Fibroblast of the conjunctiva (primary cell): ENCODE measurements at places on chromosomes 4 and X.
A peak's percentile ranks its signal among the peaks of the same experiment; 100 is the strongest.

GRCh38 chr4:85431156-85431555 is 43.8 kb upstream of the ARHGAP24 start:
- no peak for DNase-seq

DNA sequence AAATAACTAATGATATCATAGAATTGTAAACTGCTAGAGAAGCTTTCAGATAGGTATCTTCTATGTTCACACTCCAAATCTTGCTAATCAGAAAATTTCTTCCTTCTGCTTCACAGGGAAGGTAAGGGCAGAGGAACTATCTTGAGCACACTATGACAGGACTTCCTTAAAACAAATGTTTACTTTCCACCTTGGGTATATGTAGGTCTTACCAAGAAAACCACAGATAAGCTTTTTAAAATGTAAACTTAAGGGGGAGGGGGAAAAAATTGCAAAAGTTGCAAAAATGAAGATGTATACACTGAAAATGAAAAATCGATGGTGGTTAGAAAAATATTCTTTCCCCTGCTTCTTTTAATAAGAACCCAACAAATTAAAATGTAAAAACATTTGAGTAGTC is 30.9 kb downstream of the YTHDC1 start:
- no peak for DNase-seq

- DNase-seq = no peak
These were observed 144.2 kb upstream of the PCDH18 start for GRCh38 chr4:137676357-137676998.

- no peak for DNase-seq
These were observed 2002.5 kb upstream of the TENM3 start for GRCh38 chr4:180240670-180241069.

DNA sequence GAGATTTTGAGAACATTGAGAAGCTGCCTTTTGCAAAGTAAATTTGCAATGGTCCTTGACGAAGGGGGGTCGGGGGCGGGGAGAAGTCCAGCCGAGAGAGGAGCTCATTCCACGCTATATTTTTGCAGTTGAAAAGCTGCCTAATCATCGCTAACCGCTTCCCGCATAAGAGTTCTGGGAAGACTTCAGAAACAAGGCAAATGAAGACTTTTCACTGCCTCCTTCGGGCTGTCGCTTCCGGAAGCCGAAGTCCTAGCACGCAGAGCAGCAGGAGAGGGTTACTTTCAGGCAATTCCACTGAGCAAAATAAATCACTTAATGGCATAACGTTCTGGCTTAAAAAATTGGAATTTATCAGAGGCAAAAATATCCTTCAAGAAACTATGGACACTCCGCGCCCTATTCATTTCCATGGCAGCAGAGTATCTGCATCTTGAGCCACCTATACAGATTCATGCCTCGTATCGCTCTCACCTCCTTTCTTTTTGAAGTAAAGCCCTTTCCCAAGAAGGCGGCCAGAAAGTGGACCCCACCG is 2.6 kb upstream of the LRAT start:
- no peak for DNase-seq

- peak; percentile 10 for DNase-seq
These were observed 93.9 kb downstream of the NXF2B start for GRCh38 chrX:102345916-102346315.

DNA sequence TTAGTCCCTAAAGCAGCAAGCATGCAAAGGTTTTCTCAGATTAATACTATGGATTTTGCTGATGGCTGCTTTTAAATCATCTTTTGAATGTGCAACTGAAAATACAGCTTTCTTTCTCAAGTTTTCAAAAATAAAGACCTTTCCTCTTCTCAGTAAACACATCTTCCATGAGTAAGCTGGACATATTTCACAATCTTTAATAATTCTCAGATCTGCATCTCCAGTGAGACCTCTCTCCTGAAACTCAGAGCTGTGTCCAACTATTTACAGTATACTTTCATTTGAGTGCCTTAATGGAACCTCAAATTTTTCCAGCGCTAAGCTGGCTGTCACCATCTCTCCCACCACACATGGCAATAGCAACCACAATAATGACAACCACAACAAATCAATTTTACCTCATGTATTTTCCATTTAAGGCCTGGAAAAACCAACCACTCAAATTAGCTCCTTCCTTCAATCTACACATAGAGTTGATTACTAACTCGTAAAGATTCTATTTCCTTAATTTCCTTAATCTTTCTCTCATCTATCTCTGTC is 192.4 kb upstream of the RPL34 start:
- no peak for DNase-seq

GRCh38 chr4:169963998-169964397 is 62.2 kb downstream of the MFAP3L start:
- no peak for DNase-seq

DNA sequence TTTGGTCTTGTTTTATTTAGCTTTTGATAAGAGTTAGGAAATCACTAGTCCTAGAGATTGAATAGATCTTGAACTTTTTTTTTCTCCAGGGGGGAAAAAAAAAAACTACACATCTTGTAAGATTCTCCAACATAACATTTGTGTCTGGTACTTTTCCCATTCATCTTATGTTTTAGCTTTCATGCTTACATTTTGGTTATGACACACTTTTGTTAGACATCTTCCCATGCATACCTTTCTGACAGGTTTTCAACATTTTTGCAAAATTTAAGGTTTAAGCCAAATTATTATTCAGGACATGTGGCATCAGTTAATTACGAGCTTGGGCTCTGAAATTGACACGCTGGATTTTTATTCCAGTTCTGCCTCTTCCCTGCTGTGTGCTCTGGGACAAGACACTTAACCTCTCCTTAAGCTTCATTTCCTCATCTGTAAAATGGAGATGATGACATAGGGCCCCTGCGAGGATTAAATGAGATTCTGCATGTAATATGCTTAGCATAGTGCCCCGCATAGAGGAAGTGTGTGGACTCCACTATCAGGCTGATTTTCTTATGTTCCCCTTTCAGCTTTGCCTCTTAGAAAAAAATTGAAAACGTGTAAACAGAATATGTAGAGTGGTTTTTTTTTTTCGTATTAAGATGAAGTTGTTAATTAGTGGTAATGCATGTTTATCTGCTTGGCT is 5.3 kb downstream of the KIT start:
- DNase-seq = no peak

DNA sequence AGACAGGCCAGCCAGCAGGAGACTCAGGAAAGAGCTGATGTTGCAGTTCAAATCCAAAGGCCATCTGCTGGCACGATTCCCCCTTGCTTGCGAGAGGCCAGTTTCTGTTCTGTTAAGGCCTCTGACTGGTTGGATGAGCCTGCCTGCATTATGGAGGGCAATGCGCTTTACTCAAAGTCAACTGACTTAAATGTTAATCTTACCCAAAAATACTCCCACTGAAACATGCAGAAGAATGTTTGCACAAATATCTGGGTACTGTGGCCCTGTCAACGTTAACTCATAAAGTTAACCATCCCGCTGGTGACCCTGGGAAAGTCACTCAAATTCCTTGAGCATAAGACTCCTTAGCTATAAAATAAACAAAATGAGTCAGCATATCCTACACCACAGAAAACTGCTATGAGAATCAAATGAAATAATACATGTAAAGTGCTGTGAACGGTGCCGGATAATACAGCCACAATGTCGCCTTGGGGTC is 326.4 kb downstream of the EVC2 start:
- no peak for DNase-seq

DNA sequence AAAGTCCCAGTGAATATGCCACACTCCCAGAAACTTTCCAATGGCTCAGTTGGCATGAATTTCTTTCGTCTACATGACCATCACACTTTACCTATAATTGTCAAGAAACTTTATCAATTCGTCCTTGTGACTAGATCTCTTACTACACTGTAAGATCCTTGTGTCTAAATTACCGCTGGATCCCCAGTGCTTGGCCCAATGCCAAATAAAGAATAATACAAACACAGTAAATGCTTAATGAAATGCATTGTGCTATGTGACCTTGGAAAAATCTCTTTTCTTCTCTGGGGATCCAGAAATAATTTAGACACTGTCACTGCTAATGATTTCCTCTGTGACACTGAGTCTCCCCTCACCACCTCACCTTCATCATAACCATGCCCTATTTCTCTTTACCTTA is 137.9 kb downstream of the VSIG4 start:
- DNase-seq = no peak

GRCh38 chrX:68238568-68238967 is 194.7 kb downstream of the OPHN1 start:
- no peak for DNase-seq

DNA sequence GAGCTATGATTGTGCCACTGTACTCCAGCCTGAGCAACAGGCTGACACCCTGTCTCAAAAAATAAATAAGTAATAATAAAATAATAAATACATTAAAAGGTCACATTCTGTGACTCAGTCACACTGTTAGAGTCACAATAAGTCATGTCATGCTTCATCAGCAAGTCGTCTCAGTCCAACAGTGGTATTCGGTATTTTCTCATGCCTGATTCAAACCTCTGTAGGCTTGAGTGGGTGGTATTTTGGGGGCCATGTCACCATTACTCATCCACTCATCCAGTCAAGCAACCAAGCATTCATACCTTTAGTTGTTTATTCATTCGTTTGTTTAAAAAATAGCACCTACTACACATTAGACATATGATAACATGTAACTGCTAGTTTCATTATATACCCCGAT is 46.9 kb downstream of the SUPT20HL2 start:
- no peak for DNase-seq

DNA sequence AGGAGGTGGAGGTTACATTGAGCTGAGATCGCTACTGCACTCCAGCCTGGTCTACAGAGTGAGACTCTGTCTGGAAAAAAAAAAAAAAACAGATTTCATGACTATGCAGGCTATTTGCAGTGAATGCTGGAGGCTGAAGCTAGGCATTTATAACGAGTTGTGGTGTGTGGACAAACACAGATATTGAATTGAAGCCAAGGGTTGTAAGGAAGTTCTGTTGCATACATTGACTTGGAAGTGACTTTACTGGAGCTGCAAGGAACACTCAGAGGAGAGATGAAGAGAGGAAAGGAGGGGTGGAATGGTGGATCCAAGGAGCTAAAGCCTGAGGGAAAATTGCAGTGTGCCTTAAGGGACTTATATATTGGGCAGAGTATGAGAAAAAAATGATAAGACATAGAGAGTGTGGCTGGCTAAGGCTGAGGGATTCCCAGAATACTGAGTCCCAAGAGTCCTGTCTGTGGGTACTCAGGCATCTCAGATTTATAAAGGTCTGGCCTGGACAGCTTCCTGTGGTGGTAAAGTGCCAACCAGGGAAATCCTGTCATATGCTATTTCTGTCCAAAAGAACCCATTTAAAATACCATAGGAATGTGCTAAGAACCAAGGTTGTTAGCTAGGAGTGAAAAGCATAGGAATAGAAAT is 87.8 kb upstream of the GUCY1A1 start:
- no peak for DNase-seq

GRCh38 chrX:97315939-97316338 is 432.2 kb downstream of the RPA4 start:
- DNase-seq = no peak

DNA sequence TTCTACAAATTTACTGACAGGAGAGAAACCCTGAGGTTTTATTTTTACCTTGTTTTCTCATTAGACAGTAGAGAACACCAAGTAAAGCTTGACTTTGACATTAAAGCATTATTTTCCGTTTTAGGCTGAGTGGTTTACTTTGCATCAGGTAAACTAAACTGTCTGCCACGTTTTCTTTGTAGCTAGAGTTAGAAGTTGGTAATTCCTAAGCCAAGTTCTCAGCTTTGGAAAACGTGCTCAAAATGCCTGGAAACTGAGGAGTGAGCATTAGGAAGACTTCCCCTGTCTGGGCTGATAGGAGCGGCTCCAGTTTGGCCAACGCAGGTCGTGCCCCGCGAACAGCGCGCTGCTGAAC is 819 bp downstream of the PDLIM3 start:
- DNase-seq = no peak

- no peak for DNase-seq
These were observed 20.2 kb downstream of the CNGA2 start for GRCh38 chrX:151754641-151755215.

DNA sequence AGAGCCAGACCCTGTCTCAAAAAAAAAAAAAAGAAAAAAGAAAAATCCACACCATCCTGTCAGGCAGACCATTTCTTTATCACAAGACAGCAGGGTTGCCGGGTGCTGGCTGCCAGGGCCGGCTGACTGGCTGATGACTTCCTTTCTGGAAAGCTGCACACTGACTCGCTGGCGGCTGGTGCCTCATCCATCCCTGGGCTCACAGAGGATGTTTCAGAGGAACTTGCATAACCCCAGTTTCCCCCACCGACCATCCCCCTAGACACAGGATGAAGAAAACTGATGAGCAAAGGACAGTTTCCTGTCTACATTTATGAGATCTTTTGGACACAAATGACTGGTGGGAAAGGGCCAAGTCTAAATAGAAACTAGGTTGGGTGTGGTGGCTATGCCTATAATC is 14.1 kb downstream of the HPSE start:
- no peak for DNase-seq

- no peak for DNase-seq
These were observed 153.9 kb downstream of the CCNG2 start for GRCh38 chr4:77310931-77311330.

DNA sequence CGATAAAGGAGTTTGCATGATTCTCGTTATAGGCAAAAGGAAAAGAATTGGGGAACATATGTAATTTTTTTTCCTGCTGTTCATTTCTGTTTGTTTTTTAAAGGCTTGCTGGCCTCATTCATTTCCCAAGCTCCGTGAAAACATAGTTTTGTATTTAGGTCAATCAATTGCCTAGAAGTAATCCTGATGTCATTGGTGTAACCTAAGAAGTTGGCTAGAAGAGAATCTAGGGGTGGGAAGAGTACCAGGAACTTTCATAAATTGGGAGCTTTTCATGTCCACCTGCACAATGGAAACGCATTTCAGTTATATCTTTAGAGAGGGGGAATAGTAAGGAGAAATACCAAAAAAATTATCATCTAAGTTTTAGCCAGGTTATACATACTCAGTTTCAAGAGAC is 3.8 kb downstream of the RAPGEF2 start:
- DNase-seq = no peak
